Activated naive CD4-positive, alpha-beta T cell treated with Interleukin-2 at 50 U/mL for 16 hours (primary cell): ENCODE measurements at places on chromosomes 12 and 14.

- DNase-seq, result no peak
Measured at GRCh38 chr14:83316356-83316755, 1782.7 kb upstream of the SEL1L start.

DNA sequence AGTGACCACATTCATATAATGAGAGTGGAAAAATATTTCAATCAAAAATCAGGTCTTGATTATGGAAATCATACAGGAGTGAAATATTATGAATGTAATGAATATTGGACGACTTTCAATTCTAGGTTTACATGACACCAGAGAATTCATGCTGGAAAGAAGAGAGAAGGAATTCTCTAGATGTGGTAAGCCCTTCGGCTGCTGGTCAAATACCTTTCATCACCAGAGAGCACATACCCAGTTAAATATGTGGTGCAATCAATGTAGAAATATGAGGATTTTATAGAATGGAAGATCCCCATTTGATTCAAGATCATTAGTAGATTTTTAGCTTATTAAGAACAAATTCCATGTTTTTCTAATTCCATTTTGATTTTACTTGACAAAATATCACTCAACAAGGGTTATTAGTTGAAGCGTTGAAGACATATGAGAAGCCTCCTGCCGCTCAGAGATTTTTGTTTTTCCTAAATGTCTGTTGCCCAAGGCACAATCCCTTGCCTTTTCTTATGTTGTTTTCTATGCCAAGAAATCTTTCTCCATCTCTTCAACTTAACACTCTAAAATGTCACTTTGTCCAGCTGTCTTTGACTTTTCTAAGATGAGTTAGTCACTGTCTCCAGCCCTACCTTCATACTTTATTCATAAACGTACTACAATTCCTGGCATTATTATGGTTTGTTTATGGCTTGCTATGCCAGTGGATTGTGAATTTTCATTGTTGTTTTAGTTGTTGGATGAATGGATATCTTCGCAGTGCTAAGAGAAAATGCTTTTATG lies 72.8 kb upstream of the ZDHHC17 start:
- DNase-seq, result no peak

GRCh38 chr14:101992708-101993107 lies 28.3 kb downstream of the DYNC1H1 start:
- no peak for DNase-seq

GRCh38 chr12:124463341-124463921 lies 104.0 kb downstream of the NCOR2 start:
- DNase-seq, result no peak

DNA sequence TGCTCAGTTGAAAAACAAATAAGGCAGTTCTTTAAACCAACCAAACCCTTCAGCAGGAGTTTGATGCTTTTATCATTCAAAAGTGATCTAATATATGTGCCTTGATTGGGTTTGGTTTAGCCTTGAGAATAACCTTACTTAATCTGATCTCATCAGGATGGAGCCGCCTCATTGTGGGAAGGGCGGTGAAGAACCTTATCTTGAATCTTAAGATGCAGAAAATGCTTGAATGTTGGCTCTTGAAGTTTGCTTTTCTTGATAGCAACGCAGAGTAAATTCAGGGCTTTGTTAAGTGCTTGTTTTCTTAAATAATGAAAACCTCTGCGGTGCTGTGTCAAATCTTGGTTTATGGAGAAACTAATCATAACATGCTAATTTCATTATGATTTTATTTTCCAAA lies 138.2 kb downstream of the MON2 start:
- DNase-seq, result peak; percentile 14

DNA sequence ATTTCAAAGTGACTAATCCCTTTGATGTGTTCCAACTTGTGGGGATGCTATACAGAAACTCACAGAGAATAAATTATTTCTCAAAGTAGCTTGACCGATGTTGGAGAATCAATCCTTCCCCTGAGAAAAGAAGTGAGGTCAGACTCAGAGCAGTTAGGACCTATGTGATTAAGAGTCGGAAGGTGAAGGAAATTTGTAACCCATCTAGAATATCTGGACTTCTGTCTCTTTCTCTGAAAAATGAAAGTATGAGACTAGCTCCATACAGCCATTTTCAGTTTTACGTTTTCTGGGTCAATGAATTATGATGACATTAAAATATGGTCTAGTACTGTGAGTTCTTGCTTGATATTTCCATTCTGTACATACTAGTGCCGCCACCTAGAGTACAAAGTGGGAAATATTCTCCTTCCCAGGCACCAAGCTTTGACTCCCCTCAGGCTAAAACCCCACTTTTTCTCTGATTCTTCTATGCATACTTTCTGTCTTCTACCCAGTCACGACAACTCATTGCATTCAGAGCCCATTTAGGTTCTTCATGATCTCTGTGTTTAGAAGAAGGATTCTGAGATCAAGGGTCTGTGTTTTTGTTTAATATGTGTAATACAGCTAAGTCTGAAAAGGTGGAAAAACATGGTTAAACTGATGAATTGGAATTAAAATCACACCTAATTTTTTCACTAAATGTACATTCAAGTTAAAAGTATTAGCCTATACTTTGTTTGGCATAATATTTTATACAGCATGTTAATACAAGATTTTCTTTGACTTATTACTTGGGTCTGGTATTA lies 6.9 kb upstream of the NTS start:
- no peak for DNase-seq

DNA sequence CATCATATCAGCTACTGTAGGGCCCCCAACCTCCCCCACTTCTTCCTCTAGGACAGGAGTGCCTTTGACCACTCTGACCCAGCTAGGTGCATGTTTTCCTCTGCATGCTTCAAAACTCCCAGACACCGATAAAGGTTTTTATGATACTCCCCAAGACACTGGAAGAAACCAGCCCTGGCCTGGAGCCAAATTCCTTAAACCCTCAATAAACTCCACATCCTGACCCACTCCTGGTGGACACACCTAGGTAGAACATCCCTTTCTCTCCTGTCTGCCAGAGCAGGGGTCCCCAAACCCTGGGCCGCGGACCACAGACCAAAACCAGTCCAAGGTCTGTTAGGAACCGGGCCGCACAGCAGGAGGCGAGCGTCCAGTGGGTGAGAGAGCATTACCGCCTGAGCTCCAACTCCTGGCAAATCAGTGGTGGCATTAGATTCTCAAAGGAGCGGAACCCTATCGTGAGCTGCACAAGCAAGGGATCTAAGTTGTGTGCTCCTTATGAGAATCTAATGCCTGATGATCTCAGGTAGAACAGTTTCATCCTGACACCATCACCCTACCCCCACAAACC lies 49.6 kb downstream of the NT5DC3 start:
- DNase-seq, result no peak

- no peak for DNase-seq
Measured at GRCh38 chr14:92496191-92496857, 17.3 kb upstream of the RIN3 start.

GRCh38 chr12:21780786-21781185 lies 6.3 kb upstream of the KCNJ8 start:
- DNase-seq, result no peak

- DNase-seq, result no peak
Measured at GRCh38 chr12:38892087-38892786, 13.2 kb downstream of the CPNE8 start.

DNA sequence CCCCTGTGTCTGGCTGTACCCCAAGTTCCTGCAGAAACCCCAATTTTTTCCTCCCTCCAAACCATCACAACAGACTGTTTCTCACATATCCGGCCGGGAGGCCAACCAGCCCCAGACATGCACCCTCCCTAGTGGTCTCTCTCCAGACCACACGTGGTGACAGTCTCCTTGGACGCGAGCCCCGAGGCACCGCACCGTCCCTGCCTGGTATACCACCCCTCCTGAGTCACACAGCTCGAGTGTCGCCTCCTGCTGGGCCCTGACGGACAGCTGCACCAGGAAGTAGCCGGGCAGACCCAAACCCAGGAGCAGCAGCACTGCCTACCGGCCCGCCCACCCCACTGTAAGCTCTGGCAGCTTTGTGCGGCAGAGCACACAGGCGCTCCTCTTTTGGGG lies 97.4 kb downstream of the RFLNA start:
- DNase-seq, result no peak
